ENCODE measurements at places on chromosomes 3 and 15.

GRCh38 chr3:64271631-64272030 is 46.4 kb upstream of the PRICKLE2 start:
- no peak for DNase-seq

DNA sequence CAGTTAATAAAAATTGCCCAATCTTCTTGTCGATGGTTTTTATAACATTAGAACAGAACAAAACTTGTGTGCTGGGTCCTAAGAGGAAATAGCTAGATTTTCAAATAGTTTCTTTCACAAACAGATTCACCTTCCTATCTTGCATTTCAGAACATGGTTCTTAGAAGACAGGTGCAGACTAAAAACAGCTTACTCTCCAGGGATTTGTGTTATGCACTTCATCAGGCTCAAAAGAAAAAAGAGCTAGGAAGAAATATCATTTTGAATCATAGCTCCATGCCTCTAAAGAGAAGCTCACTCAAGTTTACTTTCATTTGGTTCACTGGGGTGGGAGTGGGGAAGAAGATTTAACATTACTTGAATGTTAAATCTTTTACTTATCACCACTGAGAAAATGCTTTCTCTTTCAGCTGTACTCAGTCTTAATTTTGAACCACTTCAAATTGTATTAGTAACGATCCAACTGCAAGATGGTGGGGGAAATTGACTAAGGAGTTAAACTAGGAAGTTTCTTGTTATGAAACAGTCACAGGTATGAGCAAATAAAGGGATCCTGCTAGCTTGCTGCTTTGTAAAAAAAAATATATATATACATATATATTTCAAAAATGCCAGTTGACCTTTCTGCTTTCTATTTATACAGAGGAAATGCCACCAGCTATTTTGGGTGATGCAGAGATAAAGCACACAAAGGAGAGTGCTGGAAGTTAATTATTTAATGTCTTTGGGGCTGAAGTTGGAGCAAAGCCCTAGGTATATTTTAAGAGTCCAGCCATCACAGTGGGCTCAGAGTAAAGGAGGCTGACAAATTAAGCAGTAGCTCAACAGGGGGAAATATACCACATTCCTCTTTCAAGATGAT is 28.3 kb upstream of the NUDT16 start:
- no peak for DNase-seq

DNA sequence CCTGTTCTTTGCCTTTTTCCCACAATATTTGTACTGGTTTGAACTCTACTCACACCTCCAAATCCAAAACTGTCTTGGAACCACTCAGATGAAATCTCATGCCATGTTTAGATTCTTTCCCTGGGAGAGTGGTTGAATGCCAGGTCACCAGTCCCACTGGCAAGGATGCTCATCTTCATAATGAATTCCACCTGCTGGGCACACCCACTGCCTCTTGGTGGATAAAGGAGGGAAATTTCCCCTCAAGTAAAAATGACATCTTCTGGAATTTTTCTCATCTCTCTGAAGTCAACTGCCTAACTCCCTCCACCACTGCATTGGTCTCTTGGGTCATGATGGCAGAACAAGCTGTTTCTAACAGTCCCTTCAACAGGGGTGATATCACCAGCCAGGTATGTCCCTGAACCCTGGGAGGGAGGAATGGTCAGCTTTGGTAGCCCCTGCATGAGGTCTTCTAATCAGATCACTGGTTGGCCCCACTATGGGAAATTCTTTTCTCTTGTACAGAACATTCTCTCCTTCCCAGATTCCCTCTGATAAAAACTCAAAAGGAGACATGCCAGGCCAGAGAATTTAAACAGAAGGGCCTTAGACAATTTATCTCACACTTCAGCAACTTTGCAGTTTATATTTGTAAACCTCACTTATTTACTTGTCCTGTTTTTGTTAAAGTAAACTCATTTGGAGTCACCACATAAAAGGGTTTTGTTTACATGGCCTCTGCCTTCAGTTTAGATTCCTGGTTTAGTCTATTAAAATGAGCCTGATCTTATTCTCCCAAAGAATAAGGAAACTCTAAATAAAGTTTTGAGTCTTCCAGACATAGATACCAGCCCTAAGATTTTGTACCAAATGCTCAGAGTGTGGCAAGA is 143.4 kb downstream of the WNT5A start:
- DNase-seq = no peak

GRCh38 chr3:70053293-70053692 is 53.8 kb downstream of the SAMMSON start:
- DNase-seq = no peak

GRCh38 chr3:64467255-64467944 is 220.4 kb downstream of the ADAMTS9 start:
- DNase-seq = no peak

- DNase-seq = no peak
These were observed 57.3 kb upstream of the RNF7 start for GRCh38 chr3:141680620-141681389.

GRCh38 chr3:157414861-157415260 is 21.8 kb upstream of the PTX3 start:
- DNase-seq = no peak

GRCh38 chr15:58276924-58277323 is 138.7 kb downstream of the AQP9 start:
- DNase-seq = no peak

GRCh38 chr15:73125219-73125618 is 73.0 kb downstream of the NEO1 start:
- no peak for DNase-seq

DNA sequence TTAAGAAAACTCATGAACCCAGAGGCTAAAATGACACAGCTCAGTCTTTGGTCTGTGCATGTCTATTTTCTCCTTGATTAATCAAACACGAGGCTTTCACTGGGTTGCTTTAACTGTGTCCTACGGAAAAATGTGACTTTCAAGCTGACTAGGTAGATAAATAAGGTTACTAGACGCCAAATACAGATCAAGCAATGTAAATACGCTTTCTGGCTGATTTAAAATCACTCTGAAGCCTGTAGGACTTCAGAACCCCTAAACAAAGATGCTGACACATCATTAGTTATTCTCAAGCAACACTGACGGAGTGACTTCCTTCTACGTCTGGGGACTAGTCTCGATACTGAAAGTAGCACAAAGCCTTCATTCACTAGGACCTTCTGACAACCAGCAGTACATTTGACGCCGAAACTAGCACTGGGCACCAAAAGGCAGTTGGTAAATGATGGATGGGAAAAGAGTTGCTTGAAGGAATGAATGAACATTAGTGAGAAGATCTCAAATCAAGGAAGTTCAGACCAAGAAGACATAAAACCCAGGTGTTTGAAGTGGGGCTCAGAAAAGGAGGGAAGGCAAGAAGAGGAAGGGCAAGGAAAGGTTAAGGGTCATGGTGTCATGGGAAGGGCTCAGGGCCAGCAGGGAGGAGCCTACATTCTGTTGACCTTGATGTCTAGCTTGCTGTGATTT is 67.1 kb upstream of the CDV3 start:
- DNase-seq = no peak

DNA sequence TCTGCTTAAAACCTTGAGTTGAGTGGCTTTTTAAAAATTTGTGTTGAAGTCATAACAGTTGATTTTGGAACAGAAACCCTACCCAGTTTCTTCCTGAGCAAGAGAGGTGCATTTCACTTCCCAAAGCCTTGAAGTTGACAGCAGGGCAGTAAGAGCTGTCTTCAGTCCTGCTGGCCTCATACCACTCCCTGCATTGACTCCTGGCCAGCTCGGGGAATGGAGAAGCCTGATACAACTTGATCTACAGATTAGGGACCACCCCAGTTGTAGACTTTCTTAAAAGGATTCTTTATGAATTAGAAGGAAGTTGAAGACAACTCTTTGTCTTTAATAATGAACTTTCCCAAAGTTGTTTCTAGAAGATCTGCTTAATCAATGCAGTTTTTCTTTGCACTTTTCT is 90.6 kb upstream of the FLNB start:
- DNase-seq = no peak

GRCh38 chr15:59150185-59150584 is 45.2 kb downstream of the CCNB2 start:
- DNase-seq = no peak

DNA sequence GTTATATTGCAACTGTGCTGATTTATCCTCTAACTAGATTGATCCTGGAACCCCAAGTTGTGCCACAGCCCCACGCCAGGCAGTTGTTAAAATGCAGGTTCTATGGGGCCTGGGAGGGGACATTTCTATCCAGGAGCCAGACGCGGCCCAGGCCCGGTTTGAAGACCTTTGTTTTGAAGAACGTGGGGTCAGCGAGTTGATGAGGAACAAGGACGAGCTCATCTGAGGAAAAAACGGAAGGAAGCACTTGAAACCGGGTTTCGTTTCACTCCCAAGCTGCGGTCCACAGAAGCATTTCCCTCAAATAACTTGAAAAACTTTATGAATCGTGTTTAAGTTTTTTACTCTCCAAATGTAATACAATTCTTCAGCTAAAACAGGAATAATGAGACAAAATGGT is 76.4 kb downstream of the CHSY1 start:
- no peak for DNase-seq

All from stimulated activated CD4-positive, alpha-beta T cell treated with anti-CD3 and anti-CD28 coated beads, Interleukin-15, amount 100 ng/mL, for 1 hour (primary cell).